ENCODE measurements at places on chromosomes 12 and 14.

DNA sequence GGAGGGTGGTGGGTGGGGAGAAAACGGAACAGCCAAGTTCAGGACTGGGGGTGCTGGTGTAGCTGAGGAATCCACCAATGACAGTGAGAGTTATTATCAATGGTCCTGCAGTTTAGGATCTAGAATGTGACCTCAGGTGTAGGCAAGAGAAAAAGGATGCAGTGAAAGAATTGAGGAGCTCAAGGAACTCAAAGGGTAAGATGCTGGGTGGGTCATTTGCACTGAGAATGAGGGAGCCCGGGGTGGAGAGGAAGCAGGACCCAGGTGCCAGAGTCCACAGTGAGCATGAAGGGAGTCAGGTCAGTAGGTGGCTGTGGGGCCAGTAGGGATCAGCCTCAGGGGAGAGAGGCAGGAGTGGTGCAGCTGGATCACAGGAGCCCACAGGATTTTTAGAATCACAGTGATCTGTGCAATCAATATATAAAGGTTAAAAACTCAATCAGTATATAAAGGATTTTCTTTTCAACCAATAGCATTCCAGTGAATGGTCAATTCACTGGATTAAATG, 3.2 kb upstream of the KRT7 start:
- DNase-seq: no peak

- DNase-seq: no peak
Observed at GRCh38 chr14:91115986-91116770, 2.3 kb downstream of the DGLUCY start.

DNA sequence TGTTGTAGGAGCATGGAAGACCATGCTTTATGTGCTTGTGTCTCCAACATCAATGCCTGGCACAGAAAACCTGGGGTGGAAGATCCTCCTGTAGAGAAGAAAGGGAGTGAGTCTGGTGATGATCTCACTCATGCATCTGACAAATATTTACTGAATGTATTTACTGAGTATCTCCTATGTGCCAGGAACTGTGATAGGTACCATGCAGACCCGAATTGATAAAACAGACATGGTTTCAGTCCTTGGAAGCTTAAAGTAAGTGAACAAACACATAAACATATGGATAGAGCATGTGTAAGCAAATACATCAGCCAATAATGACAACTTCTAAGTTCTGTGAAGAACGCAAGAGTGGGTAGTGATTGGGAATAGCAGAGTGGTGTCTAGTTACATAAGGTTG, 117.0 kb upstream of the CCDC198 start:
- no peak for DNase-seq

DNA sequence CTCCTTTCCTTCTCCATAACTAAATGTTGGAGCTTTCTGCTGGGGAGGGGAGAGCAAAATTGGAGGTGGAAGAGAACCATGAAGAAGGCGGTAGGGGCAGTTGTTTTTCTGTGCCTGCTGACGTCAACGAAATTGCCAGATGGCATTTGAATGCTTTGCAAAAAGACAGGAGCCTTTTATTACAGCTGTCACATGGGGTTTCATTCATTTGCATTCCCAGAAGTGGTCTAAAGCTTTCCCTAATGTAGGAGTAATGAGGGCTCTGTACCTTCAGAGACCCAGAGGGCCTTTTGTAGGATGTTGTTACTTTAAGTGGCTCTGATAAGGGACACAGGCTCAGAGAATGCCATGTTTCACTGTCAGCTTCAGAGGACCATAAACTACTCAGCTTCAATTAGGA, 107.1 kb upstream of the SLCO1C1 start:
- DNase-seq: no peak

- DNase-seq: no peak
Observed at GRCh38 chr12:7609495-7609894, 56.2 kb downstream of the APOBEC1 start.

GRCh38 chr14:59161561-59162175, 26.8 kb upstream of the DAAM1 start:
- DNase-seq: peak; percentile 71

DNA sequence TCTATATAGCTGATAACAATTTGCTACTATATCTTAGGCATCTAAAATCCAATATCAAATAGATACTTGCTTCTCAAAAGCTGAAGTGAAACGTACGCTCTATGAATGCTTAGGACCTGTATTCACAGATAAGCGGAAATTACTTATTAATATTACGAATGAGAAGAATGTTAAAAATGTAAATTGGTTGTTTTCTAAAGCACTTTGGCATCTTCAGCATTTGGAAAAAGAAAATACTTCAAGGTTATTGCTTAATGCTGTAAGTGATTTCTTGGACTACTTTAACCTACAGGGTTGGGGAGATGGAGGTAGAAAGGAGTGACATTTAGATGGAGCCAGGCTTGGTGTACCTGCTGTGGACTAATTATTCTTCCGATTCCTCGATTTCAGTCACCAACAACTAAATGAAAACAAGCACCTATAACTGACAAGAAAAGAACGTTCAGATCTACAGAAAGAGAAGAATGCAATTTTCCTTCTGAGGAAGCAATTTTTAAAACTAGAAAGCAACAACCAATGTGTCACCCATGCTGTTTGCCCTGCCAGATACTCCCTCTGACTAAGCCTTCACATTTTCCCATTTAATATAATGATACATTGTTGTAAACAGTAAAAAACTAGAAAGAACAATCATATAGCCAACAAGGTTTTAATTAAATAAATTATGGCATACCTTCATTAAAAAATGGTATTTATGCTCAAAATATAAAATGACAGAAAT, 49.3 kb downstream of the SLC25A21 start:
- no peak for DNase-seq

- DNase-seq: no peak
Observed at GRCh38 chr12:131441638-131442336, 269.1 kb upstream of the SFSWAP start.

GRCh38 chr14:29821242-29821641, 106.4 kb downstream of the PRKD1 start:
- no peak for DNase-seq

GRCh38 chr14:73995977-73996378, 23.1 kb downstream of the ENTPD5 start:
- DNase-seq: no peak

GRCh38 chr12:113479590-113480335, 8.1 kb upstream of the LHX5 start:
- no peak for DNase-seq

DNA sequence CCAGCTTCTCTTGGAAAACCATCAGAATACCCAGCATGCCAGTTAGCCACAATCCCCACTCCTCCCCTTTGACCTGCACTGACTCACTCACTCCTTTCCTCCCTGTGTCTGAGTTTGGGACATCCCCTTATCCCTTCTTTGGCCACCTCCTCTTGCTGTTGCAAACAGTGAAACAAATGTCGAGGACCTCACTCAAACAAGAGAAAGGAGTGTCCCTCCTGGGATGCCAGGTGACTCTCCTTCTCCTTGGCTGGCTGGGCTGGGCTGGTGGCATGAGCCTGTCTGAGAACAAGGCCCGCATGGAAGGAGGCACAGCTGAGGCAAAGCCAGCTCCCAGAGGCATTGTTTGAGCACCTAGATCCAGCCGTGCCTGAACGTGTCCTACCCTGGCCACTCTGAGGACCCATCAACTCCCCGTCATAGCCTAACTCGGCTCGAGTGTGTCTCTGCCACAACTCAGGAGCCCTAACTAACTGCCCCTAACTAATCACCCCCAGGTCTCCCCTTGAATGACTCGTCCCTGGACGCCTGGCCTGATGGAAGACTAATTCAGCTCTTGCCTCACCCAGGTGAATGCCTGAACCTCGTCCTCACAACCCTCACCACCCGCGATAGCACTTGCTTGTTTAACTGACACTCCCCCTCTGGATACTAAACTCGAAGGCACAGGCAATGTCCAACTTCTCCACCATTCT, 43.0 kb downstream of the NCOR2 start:
- no peak for DNase-seq

Data from ascending aorta (tissue), 2 donors.